ENCODE measurements at places on chromosomes 6 and 20. TPM values are rescaled to one million over a fixed set of nuclear protein-coding genes. Genes with fewer than 3 reads are reported as not detected.

The TGM2 gene
- 354 TPM for total RNA-seq

The ABHD16B gene
- not detected for total RNA-seq

The TMEM14B gene
- total RNA-seq: 167 TPM

The PACSIN1 gene
- 0.04 TPM for total RNA-seq

The KHDC1L gene
- total RNA-seq: 0.20 TPM

The SYCP2L gene
- total RNA-seq: 3.2 TPM

The AKAP7 gene
- 2.1 TPM for total RNA-seq

The ASIP gene
- not detected for total RNA-seq

The PGK2 gene
- not detected for total RNA-seq

The BPIFB2 gene
- not detected for total RNA-seq

The RSPO4 gene
- total RNA-seq: not detected

The PRL gene
- not detected for total RNA-seq

The CALHM6 gene
- 0.45 TPM for total RNA-seq

The PFDN6 gene
- 119 TPM for total RNA-seq

The NKAIN2 gene
- total RNA-seq: not detected

The IP6K3 gene
- 0.15 TPM for total RNA-seq

Measured in A549 treated with DMSO at 1 μM for 4 hours (cell line).